ENCODE measurements at places on chromosomes 1 and 21. TPM values are rescaled to one million over a fixed set of nuclear protein-coding genes. Genes with fewer than 3 reads are reported as not detected.
A peak's percentile ranks its signal among the peaks of the same experiment; 100 is the strongest.

- DNase-seq, result peak; percentile 75
These were observed 65.2 kb downstream of the SIK1 start for GRCh38 chr21:43361493-43362296.

SLC22A15 gene
- total RNA-seq, result 5.5 TPM

DNA sequence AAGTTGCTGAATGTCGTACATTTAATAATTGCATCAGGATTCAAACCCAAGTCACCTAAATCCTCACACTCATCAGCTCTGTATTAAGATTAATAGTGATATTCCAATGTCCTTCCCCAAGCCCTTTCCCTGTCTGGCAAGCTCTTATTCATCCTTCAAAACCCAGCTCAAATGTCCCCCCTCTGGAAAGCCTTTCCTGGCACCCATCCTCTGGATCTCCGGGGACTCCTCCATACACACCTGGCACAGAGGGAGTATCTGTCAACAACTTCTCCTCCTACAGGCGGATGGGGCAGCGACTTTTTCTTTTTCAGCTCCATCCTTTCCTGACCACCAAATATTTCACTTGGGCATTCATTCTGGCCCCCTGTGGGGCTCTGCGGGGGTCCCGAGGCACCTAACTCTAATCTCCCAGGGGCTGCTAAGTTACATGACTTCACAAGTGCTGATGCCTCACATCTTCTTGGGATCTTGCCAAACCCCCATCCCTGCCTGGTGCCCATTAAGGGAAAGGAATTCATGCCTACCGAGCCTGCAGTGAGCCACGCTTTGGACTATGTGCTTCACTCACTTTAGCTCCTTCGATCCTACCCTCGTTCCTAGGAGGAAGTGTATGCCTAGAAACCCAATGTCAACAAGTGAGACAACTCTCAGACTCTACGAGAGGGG is 15.2 kb downstream of the TINAGL1 start:
- no peak for DNase-seq

DNA sequence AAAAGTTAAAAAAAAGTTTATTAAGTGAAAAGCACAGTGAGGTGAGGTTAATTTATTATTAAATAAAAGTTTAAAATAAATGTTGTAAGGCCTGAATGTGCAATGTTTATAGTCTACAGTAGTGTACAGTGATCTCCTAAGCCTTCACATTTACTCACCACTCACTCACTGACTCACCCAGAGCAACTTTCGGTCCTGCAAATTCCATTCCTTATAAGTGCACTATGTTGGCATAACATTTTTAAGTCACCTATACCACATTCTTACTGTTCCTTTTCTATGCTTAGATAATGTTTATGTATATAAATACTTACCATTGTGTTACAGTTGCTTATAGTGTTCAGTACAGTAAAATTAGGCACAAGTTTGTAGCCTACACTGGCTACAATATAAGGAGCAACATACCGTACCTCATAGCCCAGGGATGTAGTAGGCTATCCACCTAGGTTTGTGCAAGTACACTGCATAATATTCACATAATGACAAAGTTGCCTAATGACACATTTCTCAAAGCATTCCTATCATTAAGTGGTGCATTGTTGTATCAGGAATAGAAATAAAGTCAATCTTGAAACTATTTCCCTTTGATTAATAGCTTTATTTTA is 426.5 kb upstream of the BRINP3 start:
- DNase-seq, result no peak

GBP4 gene
- not detected for total RNA-seq

GRCh38 chr1:209727785-209728184 is 23.1 kb downstream of the HSD11B1 start:
- no peak for DNase-seq

- DNase-seq, result no peak
These were observed 900.8 kb downstream of the TTLL7 start for GRCh38 chr1:83098131-83098530.

DNA sequence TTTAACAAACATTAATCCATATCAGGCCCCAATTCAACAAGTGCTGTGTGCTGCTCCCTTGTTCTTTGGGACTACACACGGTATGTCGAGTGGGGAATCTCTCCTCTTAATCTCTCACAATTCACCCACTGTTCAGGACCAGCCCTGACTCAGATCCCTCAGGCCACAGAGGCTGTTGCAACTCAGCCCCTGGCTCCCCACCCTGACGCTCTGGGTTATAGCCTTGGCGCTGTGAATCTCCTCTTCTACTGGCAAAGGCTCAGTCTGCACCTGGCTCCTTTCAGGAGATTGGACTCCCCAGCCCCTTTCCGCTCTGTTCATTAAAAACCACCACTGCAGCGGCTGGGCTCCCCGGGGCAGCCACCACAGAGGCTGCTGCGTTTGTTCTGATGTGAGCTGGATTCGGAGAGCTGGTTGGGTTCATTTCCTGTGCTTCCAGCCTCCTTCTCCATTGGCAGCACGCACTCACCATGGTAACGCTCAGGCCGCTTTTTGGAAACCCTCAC is 13.0 kb downstream of the CAPN8 start:
- peak; percentile 50 for DNase-seq

- DNase-seq, result no peak
These were observed 465.4 kb upstream of the PBX1 start for GRCh38 chr1:164093543-164093942.

DNA sequence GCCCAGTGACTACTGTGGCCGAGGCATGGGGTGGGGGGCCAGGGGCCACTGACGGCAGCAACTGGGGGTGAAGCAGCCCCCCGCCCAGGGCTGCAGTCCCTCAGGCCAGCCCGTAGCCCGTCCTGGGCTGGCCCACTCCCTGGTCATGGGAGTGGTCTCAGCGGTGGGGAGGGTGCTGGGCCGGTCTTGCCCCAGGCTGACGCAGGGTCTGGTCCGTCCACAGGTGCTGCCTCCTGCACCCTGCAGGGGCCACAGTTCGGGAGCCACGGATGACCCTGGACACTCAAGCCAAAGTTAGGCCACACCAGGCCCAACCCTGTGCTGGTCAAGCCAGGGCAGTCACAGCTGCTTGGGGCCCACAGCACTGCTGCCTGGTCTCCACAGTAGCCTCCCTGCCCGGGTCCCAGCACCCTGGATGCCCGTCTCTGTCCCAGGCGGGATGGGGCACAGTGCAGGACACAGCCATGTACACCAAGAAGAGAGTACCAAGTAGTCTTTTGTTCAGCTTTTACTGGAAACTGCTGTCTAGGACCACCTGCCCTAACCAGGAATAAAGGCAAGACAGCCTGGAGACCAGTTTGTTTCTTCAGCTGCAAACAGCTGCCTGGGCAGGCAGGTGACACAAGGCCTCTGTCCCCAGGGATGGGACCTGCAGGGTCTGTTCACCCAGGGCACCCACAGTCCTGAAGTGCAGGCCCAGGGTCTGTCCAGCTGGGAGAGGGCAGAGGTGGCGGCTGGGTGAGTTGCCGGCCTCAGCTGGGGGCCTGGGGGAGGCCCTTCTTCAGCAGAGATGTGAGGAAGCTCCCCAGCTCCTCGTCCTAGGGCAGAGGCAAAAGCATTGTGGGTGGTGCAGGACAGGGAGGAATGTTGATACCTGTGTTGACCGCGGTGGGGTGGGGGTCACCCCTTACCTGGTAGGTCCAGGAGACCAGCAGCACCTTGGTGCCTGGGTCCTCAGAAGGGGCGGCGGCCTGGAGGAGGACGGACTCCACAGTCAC is 3.0 kb downstream of the PUSL1 start:
- DNase-seq, result no peak

FCRLB gene
- 0.74 TPM for total RNA-seq

FASLG gene
- not detected for total RNA-seq

DNA sequence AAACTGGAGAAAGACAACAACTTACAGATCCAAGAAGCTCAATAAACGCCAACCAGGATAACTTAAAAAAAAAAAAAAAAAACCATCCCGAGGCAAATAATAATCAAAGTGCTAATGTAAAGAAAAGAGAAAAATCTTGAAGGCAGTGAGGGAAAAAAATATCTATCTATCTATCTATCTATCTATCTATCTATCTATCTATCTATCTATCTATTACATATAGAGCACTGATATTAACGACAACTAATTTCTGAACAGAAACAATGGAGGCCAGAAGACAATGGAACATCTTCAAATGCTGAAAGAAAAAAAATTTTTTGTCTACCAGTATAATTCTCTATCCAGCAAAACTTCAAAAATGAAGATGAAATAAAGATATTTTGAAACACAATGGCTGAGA is 18.0 kb downstream of the PACC1 start:
- DNase-seq, result no peak

AMY2B gene
- 3.0 TPM for total RNA-seq

DNA sequence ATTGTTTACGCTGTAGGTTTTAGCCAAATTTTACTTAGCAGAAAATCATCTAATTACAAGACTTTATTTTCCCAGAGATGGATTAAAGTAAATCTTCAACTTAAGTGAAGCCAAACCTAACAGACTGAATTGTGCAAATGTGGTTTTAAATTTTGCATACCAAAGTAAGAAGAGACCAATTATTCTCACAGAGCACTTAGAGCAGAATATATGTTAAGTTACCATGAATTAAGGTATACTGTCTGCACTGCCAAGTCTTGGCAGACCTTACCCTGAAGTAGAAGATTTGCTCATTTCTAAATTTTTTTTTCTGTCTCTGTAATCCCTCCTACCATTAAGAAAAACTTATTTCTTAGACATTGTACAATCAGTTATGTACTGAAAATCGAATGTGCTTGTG is 24.1 kb downstream of the MRPS6 start:
- no peak for DNase-seq

DNA sequence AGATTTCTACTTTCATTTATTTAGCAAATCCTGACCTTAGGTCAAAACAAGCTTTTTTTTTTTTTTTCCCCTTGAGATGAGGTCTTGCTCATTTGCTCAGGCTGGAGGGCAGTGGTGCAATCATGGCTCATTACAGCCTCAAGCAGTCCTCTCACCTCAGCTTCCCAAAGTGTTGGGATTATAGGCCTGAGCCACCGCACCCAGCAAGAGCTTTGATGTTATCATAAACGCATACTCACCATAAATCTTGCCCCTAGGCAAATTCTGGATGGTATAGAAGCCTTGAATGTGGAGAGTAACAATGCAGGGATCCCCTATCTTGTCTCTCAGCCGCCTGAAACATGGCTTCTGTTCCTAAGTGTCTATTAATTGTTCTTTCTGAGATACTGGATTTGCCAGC is 24.8 kb upstream of the CLDN8 start:
- no peak for DNase-seq

DNA sequence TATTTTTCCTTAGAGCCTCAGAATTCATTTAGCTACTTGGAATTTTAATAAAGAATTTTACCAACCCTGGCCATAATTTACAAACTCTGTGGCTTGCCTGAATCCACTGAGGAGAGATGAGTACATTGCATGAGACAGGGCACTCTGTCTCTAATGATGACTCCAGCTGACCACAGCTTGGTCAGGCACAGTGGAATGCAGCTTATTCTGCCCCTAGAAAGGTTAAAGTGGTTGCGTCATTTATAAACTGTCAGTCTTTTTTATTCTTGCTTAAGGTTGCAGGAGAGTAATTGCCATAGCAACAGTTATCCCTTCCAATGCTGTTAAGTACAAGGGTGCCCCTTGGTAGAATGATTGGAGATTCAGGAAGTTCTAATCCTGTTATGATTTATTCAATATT is 28.3 kb downstream of the PDE4B start:
- DNase-seq, result no peak

DNA sequence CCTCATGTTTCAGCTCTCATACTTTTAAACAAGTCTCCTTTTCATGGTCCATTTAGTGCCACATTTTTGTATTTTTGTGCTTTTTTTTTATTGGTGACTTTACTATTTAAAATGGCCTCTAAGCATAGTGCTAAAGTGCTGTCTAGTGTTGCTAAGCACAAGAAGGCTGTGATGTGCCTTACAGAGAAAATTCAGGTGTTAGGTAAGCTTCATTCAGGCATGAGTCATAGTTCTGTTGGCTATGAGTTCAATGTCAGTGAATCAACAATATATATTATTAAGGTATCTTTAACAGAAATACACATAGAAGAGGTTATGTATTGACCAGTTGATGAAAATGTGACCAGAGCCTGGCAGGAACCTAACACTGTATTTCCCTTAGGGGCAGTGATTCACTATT is 12.8 kb upstream of the FUBP1 start:
- DNase-seq, result no peak

GRCh38 chr1:235935235-235936225 is 68.8 kb upstream of the LYST start:
- no peak for DNase-seq

GRCh38 chr1:247448107-247448791 is 9.7 kb downstream of the OR2B11 start:
- DNase-seq, result peak; percentile 85
